AML-193 (cell line): ENCODE measurements at places on chromosomes 11 and 22.

- DNase-seq = no peak
Measured at GRCh38 chr11:61273178-61274078, 21.7 kb downstream of the VWCE start.

DNA sequence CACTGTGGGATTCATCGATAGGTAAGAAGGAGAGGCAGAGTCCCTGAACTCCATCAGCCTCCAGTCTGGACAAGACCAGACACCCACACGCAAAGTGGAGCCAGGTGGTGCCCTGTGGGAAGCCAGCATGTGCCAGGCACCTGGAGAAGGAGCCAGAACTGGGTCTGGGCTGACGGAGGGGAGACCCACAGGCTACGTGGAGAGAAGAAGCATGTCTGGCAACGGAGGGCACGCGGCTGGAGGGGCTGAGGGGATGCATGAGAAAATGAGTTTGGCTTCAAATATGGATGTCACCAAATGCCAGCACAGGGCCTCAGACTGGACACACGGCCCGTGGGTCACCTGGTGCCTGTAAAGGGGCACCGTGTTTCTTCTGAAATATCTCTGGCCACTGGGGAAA is 55.7 kb downstream of the LINC01488 start:
- DNase-seq = no peak

DNA sequence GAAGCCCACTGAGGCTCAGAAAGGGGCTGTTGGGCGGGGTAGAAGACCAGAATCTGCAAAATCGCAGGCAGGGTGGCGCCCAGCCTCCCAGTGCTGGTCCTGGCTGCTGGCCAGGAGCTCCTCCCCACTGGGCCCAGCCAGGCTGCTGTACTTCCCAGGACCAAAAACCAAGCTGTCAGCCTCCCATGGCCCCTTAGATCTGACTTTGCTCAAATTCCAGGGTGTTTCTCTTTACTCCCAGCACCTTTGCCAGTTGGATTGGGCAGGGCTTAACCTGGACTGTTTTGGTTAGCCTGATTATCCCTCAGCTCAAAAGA is 44.2 kb upstream of the WEE1 start:
- DNase-seq = no peak

- DNase-seq = no peak
Measured at GRCh38 chr11:105206633-105207032, 67.1 kb upstream of the CARD18 start.

DNA sequence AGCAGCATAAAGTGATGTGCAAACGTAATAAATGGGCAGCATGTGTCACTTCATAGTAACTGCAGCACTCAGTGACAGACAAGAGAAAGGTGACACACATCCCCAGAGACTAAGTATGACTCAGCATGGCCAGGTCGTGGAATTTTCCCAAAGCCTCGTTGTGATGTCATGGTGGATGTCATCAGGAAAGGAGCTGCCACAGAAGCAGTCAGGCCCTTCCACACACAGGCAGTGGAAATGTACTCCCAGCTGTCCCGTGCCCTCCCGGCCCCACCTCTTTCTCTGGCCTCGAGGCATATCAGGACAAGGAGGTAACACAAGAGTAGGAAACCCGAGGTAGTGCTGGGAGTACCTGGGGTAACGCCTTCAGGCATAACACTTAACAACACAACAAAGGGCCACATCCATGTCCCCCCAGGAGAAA is 8.1 kb downstream of the PC start:
- DNase-seq = no peak

GRCh38 chr11:2109541-2110019 is 29.6 kb downstream of the IGF2 start:
- no peak for DNase-seq

DNA sequence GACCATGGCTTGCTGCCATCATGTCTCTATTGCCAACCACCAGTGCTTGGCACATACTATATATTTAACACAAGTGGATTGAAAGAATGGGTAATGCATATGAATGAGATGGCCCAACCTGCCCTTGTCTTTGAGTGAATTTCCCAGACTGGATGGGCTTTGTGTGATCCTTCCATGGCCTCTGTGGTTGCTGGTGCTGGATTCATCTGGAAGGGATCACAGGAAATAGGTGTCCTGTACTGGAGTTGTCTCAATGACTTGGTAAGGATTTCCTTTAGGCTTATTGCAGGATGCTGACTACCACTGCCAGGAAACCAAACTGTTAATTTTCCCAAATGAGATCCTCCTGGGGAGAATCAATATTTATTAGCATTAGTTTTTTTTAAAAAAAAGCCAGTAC is 328.6 kb downstream of the TMEM135 start:
- DNase-seq = no peak

DNA sequence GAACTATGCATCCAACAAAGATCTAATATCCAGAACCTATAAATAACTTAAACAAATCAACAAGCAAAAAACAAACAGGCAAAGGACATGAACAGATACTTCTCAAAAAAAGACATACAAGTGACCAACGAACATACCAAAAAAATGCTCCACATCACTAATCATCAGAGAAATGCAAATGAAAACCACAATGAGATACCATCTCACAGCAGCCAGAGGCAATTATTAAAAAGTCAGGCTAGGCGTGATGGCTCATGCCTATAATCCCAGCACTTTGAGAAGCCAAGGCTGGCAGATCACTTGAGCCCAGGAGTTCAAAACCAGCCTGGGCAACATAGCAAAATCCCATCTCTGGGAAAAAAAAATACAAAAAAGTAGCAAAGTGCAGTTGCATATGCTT is 10.7 kb downstream of the SAA4 start:
- DNase-seq = no peak

DNA sequence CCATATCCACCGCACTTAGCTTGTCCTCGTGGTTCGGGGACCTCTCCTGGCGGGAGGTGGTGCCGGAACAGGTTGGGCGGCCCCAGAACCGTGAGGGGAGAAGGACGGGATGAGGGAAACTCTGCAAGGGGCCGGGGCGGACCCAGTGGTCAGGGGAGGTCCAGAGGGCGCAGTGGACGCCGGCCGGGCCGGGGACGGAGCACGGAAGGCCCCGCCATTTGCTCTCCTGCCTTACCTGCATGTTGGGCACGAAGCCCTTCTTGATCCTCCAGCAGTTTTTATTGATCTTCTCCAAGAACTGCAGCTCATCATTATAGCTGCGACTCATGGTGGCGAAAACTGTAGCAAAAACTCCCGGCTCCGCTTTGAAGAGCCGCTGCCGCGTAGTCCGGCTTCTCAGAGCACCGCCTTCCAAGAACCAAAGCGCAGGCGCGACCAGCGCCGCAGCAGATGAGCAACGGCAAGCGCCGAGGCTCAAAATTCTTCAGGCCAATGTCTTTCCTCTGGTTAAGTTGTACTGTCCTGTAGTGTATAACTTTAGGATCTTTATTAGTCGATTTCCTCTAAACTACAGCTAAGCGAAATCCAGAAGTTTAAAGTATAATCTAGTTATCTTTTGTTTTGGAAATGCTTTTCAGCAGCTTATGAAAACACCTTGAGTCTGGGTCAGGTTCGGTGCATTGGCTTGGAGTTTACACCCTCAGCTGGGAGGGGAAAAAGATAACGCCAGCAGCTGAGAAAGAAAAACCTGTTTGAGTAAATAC is at the start of gene RTCB:
RTCB (minus strand) TSS at position 419 of the 764 bp plus-strand sequence; CDS start at position 328, 91 bp downstream.
- peak; percentile 86 for DNase-seq

GRCh38 chr11:134669796-134670195 is 257.8 kb upstream of the B3GAT1 start:
- no peak for DNase-seq
